ENCODE measurements at places on chromosomes 7 and 10.
A peak's percentile ranks its signal among the peaks of the same experiment; 100 is the strongest.

GRCh38 chr7:21413502-21413901 lies 14.4 kb upstream of the SP4 start:
- no peak for DNase-seq

DNA sequence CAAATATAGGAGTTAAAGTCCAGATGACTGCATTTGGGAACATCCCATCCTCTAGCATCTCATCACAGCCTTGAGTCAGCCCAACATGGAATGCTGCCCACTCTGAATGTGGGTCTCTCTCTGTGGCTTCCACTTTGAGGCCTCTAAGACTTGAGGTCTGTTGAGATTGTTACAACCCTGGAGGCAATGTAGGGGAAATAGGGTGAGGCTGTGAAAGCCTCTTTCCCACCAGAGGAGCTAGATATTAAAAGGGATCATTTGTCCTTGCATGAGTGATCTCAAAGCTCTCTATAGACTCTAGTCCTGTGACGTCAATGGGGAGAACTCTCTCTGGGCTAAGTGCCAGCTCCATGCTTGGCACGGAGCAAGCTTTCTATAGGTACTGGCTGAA lies 6.4 kb upstream of the GOLGA7B start:
- DNase-seq, result peak; percentile 5

GRCh38 chr7:147535701-147536111 lies 1054.9 kb upstream of the C7orf33 start:
- DNase-seq, result no peak

DNA sequence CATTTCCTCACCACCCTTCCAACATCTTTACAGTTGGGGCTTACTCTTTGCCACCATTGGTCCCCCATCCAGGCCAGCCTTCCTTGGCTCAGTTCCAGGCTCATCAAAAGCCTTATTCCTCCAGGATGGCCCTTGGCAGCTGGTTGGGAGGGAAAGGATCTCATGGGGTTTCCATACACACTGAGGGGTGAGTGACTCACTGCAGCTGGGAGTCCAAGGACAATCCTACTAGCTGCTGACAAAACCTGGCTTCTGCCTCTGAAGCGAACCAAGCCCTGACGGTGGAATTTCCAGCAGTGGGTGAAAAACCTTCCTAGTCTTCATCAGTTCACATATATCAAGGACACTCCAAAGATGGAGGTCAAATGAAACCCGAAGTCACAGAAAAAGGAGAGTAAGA lies 22.9 kb downstream of the CRHR2 start:
- DNase-seq, result no peak

Data from NCI-H1436 (cell line).